ENCODE measurements at places on chromosomes 3 and 15. TPM values are rescaled to one million over a fixed set of nuclear protein-coding genes. Genes with fewer than 3 reads are reported as not detected.

Gene XRN1
- 57.5 TPM for total RNA-seq

DNA sequence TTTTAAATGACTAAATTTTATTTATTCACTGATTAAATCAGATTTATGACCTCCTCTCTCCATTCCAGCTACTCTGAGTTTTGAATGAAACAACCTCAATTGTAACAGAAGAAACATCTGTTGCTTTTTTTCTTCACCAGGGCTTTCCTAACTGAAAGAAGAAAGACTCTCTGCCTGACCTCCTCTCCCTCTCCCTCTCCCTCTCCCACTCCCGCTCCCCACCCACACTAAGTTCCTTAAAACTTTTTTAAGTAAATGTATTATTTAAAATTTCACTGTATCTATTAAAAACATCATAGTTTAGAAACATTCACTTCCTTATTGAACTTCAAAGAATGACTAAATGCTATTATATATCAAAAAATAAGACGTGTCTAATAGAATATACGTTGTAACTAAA, 122.0 kb downstream of the TFDP2 start:
- DNase-seq = no peak
- peaks cover 5% of the 10 kb centered on the region for H3K4me1 ChIP-seq
- H3K27me3 ChIP-seq = no peaks in the 10 kb centered on the region
- H3K27ac ChIP-seq = no peak overlapping the region
- H3K36me3 ChIP-seq = no peaks in the 10 kb centered on the region

Gene LRTM1
- total RNA-seq = not detected

DNA sequence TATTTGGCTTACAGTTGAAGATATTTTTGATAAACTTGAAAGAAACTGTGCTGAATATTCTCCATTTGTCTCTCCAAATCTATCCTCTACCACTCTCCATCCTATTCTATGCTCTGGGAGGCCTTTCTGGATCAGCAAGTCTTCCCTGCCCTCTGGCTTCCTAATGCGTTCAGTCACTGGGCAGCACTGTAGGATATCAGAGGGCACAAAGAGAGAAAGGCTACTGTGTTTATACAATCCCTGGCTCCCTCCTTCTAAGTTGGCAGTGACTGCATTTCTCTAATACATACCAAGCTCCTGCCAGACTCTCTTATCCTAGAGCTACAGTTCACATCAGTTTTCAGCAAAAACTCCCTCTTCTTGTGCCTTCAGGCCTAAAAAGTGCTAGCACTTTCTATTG, 102.1 kb upstream of the FHIT start:
- DNase-seq = no peak
- H3K4me1 ChIP-seq = no peaks in the 10 kb centered on the region
- no peaks in the 10 kb centered on the region for H3K27me3 ChIP-seq
- H3K36me3 ChIP-seq = no peaks in the 10 kb centered on the region
- H3K27ac ChIP-seq = no peak overlapping the region

Gene KLHL18
- total RNA-seq = 17.1 TPM

DNA sequence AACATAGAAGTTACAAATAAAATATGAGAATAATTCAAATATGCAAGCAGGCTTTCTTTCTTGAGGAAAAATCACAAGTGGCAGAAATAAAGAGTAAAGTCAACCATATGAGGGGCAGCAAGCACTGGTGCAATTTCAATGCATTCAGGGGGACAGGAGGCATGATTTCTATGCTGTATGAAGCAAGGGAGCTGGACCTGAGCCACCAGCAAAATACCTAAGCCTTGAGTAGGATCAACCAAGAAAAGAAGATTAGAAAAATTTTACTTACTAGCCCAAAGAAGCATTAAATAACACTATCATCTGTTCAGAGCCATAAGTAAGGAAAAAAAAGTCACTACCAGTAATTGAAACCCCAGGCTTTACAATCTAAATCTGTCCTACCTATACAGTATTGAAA, 6.3 kb downstream of the ADGRG7 start:
- H3K4me1 ChIP-seq = peaks cover 6% of the 10 kb centered on the region
- no peak overlapping the region for H3K4me3 ChIP-seq
- peak; percentile 4 for DNase-seq
- peaks cover 24% of the 10 kb centered on the region for H3K27me3 ChIP-seq
- no peak overlapping the region for H3K27ac ChIP-seq
- no peaks in the 10 kb centered on the region for H3K36me3 ChIP-seq

DNA sequence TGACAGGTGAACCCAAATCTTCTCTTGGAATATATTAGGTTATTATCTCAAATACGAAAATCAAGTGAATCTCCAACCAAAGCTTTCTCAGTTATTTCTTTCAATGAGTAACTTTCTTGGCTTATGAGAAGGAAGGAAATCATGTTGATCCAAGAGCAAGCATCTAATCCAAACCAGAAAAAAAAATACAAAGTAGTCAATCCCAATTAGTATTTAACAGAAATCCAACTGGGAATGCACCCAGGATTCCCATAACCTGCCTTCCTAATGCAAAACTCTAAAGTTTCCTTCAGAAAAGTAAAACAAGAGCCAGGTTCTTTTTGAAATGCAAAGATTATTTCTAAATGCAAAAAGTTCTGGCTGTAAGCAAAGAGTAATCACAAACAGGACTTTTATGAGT, 289.3 kb downstream of the SHOX2 start:
- H3K36me3 ChIP-seq = no peaks in the 10 kb centered on the region
- H3K27me3 ChIP-seq = no peaks in the 10 kb centered on the region
- no peak overlapping the region for H3K27ac ChIP-seq

- DNase-seq = no peak
- no peak overlapping the region for H3K27ac ChIP-seq
- H3K36me3 ChIP-seq = no peaks in the 10 kb centered on the region
- no peaks in the 10 kb centered on the region for H3K4me1 ChIP-seq
- H3K27me3 ChIP-seq = peaks cover 2% of the 10 kb centered on the region
Observed at GRCh38 chr15:98604983-98605382, 43.4 kb upstream of the IGF1R start.

GRCh38 chr3:142282503-142282902, 57.1 kb upstream of the GK5 start:
- no peak overlapping the region for H3K4me3 ChIP-seq
- H3K36me3 ChIP-seq = no peaks in the 10 kb centered on the region
- no peaks in the 10 kb centered on the region for H3K4me1 ChIP-seq

DNA sequence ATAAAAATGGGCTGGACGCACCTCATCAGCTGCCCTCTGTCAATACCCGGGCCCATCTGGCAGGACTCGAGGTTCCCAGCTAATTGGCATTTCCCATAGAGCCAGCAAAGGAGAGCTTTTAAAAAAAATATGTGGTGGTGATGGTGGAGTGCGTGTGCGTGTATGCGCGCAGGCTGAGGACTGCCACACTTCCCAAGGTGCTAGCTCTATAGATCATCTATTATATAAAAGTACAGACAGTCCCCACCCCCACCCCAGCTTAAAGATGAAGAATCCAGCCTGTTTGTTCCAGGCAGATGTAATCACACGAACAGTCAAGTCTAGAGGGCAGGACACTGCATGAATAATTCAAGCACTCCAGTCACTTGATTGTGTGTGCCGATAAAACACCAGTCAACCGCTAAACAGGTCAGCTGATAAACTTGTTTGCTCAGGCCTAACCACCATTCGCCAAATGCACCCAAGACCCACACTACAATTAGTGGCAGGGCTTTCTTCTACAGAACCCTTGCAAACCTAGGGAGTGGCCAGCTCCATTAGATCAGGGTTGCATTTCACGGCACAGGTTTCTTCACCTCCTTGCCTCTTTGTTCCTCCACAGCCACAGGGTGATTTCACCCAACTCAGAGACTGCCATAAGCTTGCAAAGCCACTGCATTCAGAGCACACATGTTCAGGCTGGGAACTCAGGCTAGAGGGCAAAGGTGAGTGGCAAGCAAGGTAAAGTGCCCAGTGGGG, 5.8 kb downstream of the TLE3 start:
- H3K27ac ChIP-seq = no peak overlapping the region
- H3K4me3 ChIP-seq = no peak overlapping the region
- H3K36me3 ChIP-seq = peaks cover 60% of the 10 kb centered on the region
- peaks cover 47% of the 10 kb centered on the region for H3K4me1 ChIP-seq
- no peaks in the 10 kb centered on the region for H3K27me3 ChIP-seq
- peak; percentile 42 for DNase-seq

DNA sequence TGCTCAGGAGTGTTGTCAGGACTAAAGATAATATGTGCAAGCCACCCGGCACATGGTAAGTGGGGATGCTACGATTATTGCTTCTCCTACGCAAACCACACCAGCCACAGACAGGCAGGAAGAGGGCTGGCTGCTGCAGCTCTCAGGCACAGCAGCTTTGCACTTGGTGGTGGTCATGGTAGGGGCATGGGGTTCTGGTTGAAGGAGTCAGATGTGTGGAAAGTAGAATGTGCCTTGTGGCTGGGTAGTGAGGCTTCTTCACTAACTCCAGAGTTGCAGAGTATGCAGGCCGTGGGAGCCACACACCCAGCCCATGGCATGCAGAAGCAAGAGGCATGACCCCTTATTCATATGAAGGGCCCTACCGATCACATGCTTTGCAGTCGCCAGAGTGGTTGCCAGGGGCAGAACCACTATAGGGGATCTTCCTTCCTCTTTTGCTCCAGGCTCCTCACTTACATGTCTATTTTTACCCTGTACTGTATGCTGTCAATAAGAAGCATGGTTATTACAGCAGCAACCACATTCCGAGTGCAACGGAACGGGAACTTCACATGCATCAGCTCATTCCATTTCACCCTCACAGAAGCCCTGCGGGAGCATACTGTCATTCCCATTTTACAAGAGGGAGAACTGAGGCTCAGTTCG, 59.2 kb upstream of the HERC1 start:
- H3K4me3 ChIP-seq = no peak overlapping the region
- no peaks in the 10 kb centered on the region for H3K36me3 ChIP-seq
- H3K27me3 ChIP-seq = no peaks in the 10 kb centered on the region

Measured in osteoblast (primary cell).